ENCODE measurements at places on chromosomes 1 and 21.
A peak's percentile ranks its signal among the peaks of the same experiment; 100 is the strongest.

GRCh38 chr1:214233856-214234634, 46.9 kb upstream of the SMYD2 start:
- no peak for DNase-seq

GRCh38 chr1:153832293-153832692, 57.1 kb downstream of the SLC27A3 start:
- no peak for DNase-seq

DNA sequence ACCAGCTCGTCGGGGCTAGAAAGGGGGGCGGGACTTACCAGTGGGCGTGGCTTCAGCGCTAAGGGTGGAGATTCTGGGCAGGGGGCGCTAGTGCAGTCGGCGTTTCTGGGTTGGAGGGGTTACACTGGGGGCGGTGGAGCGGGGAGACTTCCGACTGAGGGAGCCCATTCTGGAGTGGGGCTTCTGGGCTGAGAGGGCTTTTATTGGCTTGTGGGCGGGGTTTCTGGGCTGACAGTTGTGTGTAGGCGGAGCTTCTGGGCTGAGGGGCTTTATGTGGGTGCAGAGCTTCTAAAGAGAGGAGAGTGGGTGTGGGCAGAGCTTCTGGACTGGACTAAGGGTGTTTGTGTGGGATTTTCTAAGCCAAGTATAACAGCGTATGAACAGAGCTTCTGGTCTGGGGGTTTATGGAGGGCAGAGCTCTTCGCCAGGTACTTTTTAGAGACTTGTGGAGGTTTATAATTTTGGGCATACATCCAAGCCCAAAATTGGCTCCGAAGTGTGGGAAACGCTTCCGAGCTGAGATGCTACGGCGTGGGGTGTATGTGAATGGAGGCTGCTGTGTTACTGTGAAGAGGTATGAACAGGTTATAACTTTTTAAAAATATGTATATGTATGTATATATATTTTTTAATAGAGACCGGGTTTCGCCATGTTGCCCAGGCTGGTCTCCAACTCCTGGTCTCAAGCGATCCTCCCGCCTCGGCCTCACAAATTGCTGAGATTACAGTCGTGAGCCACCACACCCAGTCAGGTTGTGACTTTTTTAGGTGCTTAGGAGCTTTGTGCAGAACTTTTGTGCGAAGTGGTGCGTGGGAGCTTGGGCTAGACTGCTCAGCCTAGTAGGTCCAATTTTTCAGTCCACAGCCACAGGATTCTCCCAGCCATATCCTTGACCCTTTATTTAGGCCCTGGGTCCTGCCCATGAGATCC, 825 bp downstream of the TMEM39B start:
- no peak for DNase-seq

- DNase-seq: no peak
Observed at GRCh38 chr21:34949499-34949898, 99.6 kb downstream of the RUNX1 start.

DNA sequence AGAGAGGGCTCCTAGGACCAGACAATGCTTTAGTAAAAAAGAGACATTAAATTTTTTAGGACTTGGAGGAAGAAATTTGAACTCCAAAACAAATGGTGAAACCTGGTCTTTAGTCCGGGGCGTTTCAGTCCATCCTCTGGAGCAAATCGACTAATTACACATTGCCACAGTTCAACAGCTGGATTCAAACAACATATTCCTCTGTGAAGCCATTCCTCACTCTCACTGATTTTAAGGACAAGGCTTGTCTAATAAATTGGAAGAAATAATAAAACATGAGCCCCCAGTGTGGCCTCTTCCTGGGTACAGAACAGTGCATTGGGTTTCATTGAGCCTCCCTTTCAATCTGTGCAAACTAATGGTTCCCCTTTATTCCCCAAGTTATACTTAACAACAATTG, 165.1 kb downstream of the UCK2 start:
- no peak for DNase-seq

- DNase-seq: no peak
Observed at GRCh38 chr1:150612014-150612345, 17.4 kb downstream of the ENSA start.

DNA sequence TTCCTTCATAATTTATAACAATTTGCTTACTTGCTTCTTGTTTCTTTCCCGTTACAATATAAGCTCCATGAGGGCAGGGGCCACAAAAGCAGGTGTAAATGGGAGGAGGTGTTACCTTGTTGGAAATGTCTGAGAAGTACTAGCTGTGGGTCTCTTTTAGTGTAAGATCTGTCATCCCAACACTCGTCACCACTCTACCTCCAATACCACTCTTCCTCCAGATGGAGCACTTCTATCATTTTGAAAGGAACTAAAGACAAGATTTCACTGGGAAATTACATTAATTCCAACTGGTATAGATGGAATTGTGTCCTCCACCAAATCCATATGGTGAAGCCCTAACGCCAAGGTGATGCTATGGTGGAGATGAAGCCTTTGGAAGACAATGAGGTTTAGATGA, 53.0 kb upstream of the CPLANE2 start:
- no peak for DNase-seq

DNA sequence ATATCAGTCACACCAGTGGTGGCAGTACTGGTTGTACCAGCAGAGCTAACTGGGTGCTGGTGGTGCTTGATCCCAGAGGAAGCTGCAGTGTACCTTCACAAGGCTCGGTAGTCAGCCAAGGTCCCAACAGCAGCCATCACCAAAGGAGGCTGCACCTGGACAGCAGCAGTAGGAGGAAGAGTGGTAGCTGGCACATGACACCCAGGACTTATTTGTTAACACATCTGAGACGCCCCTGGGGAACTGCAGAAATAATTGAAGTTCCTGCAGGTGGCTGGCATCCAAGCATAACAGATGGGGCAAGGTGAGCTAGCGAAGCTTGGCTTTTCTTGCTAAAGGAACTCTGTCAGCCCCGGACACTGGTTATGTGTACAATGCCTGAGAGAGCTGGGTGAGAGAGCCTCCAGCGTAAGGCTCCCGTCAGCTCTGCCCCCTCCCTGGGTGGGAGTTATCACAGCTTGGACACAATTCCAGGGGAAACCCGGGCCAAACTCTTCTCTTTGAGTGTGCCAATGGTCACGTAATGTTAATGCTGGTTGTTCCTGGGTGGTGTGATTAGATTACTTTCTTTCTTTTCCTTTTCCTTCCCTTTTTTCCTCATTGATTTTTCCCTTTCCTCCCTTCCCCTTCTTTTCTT, 29.1 kb upstream of the PARP1 start:
- peak; percentile 22 for DNase-seq

GRCh38 chr1:89070509-89070908, 5.5 kb upstream of the GBP1 start:
- DNase-seq: no peak

Data from NCI-H446 treated with DMSO at 0.1 percent for 48 hours (cell line).